NCI-H1092 treated with DMSO at 0.1 percent for 48 hours (cell line): ENCODE measurements at places on chromosomes 7 and 10.

- no peak for DNase-seq
Measured at GRCh38 chr10:91604553-91605534, 28.0 kb downstream of the PPP1R3C start.

DNA sequence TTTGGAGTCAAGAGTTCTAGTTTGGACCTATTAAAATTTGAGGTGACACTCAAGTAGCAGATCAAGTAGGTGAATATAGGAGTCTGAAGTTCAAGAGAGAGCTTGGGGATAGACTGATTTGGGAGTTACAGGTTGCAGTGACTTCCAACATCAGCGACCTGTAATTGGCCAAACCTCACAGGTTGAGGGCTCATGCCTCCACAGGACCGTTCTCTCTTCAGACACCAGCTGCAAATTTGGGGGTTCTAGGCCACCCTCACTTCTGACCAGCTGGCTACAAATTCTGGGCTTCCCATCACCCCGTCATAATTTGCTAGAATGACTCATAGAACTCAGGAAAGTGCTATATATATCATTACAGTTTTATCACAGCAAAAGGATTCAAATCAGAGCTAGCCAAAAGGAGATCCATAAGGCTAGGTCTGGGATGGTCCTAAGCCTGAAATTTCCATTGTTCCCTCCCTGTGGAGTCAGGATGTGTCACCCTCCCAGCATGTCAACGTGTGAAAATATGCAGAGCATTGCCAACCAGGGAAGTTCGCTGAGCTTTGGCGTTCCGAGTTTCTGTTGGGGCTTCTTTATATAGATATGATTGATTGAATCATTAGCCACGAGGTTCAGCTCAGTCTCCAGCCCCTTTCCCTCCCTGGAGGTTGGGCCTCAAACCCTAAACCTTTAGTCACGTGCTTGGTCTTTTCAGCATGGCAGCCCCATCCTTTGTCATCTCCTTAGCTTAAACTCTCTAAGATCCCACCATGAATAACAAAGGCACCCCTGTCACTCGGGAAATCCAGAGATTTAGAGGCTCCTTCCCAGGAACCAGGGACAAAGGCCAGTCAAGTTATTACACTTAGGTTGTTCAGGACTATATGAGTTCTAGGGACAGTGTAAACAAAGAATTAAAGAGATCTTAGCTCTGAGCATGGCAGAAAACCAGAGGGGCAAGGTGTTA, 20.7 kb upstream of the ZNF212 start:
- DNase-seq, result no peak

- DNase-seq, result no peak
Measured at GRCh38 chr10:59674215-59674836, 35.3 kb downstream of the SLC16A9 start.

- no peak for DNase-seq
Measured at GRCh38 chr10:76301211-76301610, 869.8 kb downstream of the LRMDA start.

GRCh38 chr7:157991351-157991750, 596.3 kb downstream of the PTPRN2 start:
- no peak for DNase-seq
